Left lung (tissue), 14 donors: ENCODE measurements at places on chromosomes 3 and 15. TPM values are rescaled to one million over a fixed set of nuclear protein-coding genes. Genes with fewer than 3 reads are reported as not detected.
A peak's percentile ranks its signal among the peaks of the same experiment; 100 is the strongest.

AMIGO3 gene
- 1.8 TPM for polyA plus RNA-seq

LEKR1 gene
- polyA plus RNA-seq = 3.8 TPM

DNA sequence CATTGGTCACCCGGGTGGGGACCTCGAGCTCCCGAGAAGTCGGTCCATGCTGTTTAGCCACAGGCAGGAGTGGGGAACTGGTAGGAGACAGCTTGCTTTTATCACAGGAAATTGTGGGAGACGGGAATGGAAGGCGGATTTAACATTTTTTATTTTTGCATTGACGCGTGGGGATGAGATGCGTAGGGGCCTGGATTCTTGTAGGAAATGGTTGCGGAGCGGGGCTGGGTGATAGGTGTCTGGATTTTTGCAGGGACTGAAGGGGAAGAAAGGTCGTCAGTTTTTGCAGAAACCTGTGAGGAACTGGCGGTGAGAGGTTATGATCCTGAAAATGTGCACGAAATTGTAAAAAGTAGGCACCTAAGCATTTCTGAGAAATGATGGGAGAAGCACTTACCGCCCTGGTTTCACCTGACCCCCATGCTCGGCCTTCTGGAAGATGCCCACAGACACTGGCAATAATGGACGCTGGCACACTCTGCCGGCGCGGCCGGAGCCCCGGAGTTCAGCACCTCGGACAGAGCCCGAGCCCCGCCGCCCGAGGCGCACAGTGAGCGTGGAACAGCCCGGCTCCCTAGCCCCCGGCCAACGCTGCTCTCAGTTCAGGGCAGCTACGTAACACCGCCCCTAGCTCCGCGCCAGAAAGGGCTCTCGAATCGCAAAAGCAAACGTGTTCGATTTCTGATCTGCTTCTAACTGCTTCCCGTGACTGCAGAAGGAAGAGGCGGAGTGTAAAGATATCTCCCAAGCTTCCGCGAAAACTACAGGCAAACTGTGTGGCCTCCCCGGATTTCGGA lies 928 bp downstream of the ANKRD34C start:
- no peak overlapping the region for H3K27ac ChIP-seq
- no peaks in the 10 kb centered on the region for H3K4me1 ChIP-seq
- H3K4me3 ChIP-seq = no peak overlapping the region
- peaks cover 26% of the 10 kb centered on the region for H3K27me3 ChIP-seq
- DNase-seq = peak; percentile 61

- no peaks in the 10 kb centered on the region for H3K4me1 ChIP-seq
- no peak overlapping the region for H3K27ac ChIP-seq
- no peaks in the 10 kb centered on the region for H3K36me3 ChIP-seq
- H3K4me3 ChIP-seq = no peak overlapping the region
- no peak for DNase-seq
Measured at GRCh38 chr15:68259883-68260282, 17.7 kb upstream of the FEM1B start.
